Left ventricle myocardium inferior (tissue), 1 donor: ENCODE measurements at places on chromosomes 5 and 9.

GRCh38 chr9:87099407-87099806 is 152.1 kb upstream of the GAS1 start:
- DNase-seq: no peak

GRCh38 chr5:135976216-135976615 is 21.4 kb upstream of the LECT2 start:
- no peak for DNase-seq

DNA sequence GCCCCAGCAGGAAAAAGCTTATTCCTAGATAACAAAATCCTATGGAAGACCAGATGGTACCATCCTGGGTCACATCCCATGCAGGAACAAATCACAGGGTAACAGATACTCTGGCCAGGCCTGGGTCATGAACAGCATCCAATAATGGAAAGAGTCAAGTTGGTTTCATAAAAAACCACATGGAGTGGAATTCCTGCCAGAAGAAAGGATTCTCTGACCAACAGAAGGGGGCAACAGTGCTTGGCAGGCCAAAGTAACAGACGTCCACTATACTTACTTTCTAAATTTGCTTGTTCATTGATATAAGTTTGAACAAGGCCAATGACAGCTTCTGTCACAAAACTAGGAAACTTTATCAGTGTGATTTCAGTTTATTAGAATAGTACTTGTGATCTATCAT is 273.5 kb downstream of the ARRDC3 start:
- no peak for DNase-seq

GRCh38 chr9:36136272-36136893 is at the start of gene GLIPR2:
TSS of gene GLIPR2 (plus strand) at chr9:36136733. CDS start at chr9:36136779, 46 bp downstream.
- peak; percentile 83 for DNase-seq

- DNase-seq: no peak
Observed at GRCh38 chr5:3836528-3836927, 240.9 kb downstream of the IRX1 start.

DNA sequence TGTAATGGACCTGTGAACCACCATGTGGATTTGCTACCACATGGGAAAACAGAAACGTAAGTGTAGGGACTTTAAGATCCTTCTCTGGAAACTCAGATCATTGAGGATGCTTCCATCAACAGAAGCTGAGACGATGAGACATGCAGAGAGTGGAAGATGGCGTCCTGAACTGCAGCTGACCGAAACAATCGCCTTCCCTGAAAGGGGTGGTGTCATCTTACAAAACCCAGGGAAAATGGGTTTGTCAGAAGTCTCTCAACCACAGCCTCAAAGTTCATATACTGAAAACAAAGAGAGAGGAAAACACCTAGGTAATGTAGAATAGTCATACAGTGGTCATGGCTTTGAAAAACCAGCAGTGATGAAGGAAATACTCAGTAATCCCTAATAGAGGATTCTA is 6.6 kb upstream of the PTPN3 start:
- DNase-seq: no peak

GRCh38 chr5:142312399-142312798 is 12.4 kb downstream of the SPRY4 start:
- DNase-seq: no peak

- DNase-seq: no peak
Observed at GRCh38 chr9:101445353-101446029, 9.9 kb upstream of the ALDOB start.

DNA sequence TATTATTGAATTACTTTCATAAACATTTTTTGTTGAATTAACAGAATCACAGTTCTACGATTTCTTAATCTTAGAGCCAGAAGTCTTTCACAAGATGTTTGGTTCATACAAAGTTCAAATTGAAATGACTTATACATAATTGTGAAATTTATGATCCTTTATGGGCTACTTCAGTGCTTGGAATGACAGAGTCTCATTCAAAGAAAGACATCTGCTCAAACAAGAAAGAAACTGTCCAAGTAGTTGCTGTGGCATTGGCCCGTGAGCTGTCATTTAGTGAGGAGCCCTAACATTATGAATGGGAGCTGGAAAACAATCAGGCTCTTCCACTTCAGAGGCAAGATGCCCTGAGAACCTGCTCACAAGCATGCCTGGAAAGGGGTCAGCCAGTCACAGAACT is 63.4 kb downstream of the AUH start:
- no peak for DNase-seq

- DNase-seq: no peak
Observed at GRCh38 chr9:71910650-71911060, 338 bp downstream of the ABHD17B start.

DNA sequence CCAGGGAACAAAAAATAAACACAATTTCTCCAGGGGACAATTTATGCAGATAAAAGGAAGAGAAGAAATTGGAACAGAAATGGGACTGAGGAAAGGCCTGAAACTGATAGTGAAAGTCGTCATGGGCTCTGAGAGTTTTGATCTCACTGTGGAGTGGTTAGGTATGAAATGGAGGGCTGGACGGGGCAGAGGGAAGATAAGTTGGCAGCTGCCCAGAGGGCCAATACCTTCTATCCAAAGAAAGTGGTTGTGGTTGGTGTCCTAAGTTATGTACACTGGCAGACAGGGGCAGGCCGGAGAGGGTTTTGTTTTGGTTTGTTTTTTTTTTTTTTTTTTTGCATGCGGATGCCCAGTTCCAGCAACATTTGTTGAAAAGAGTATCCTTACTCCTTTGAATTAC is 46.1 kb downstream of the ZNF618 start:
- DNase-seq: no peak

DNA sequence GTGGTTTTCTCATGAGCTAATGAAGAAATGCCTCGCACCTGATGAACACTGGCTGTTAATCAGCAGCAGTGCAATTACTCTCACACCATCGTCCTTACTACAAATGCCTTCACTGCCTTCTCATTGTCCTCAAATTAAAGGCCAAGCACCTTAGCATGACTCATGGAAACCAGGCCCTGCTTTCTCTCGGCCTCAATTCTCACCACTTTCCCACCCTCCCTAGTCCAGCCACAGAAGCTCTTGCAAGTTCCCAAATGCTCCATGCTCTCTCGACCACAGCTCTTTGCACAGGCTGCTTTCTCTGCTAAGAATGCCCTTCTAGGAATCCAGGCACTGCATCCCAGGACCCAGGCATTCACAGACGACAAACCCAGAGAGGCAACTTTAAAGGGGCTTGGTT is 94.6 kb upstream of the KLF4 start:
- no peak for DNase-seq

DNA sequence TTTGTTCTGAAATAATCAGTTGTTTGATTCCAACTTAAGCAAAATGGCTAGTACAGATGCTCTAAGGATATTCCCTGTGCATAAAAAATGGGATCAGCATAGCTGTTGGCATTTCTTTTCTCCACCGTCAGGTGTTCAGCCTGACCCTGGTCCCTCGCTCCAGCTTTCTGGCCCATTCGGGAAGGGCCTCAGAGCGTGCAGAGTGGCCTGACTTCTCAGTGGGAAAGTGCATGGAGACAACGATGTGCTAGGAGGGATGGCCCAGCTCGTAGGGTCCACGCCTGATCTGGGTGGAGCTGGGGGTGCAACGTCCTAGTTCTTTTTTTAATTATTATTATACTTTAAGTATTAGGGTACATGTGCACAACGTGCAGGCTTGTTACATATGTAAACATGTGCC is 319.1 kb upstream of the IRX4 start:
- no peak for DNase-seq

- no peak for DNase-seq
Observed at GRCh38 chr5:96663608-96664007, 1.4 kb downstream of the CAST start.

DNA sequence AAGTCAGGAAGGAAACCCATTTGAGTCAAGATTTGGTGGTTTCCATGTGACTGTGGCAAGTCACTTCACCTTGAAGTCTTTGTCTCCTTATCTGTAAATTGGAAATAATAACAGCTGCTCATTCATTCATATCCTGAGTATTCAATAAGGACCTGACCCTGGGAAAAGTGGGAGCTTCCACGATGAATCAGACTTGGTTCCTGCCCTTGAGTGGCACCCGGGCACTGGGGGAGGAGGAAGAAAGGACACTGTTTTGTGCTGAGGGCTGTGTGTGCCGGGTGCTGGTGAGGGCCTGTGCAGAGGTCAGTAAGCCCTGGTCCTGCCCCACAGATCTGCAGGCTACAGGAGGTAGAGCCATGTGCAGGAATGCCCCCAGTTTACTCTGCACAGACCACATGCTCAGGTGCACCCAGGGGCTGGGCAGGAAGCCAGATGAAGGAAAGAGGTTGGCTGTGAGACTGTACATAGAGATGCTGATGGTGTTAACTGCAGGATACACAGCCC is 6.8 kb downstream of the NDST1 start:
- no peak for DNase-seq

- DNase-seq: peak; percentile 75
Observed at GRCh38 chr5:43039471-43040286, 440 bp downstream of the ANXA2R start.

DNA sequence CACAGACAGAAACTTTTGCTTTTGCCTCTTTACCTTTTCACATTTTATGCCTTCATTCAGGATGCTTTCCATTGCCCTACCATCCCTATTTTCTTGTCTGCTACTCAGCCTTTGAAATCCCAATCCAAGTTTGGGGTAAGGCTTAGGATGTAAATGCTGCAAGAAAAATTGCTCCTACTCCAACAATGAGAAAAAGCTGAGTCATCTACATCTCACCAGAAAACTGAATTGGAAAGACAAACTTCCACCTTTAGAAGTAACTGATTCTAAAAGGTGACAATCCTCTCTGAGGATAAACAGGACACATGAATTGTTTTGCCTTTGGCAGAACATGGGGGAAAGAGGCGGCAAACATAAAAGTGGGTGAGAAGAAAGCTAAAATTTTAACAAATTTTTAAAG is 295.6 kb downstream of the NR2F1-AS1 start:
- DNase-seq: no peak

GRCh38 chr9:22103685-22104575 is 94.8 kb upstream of the CDKN2B start:
- DNase-seq: no peak

GRCh38 chr5:84546686-84547085 is 162.0 kb upstream of the EDIL3 start:
- no peak for DNase-seq

GRCh38 chr5:5798041-5798440 is 375.6 kb downstream of the ICE1 start:
- no peak for DNase-seq

DNA sequence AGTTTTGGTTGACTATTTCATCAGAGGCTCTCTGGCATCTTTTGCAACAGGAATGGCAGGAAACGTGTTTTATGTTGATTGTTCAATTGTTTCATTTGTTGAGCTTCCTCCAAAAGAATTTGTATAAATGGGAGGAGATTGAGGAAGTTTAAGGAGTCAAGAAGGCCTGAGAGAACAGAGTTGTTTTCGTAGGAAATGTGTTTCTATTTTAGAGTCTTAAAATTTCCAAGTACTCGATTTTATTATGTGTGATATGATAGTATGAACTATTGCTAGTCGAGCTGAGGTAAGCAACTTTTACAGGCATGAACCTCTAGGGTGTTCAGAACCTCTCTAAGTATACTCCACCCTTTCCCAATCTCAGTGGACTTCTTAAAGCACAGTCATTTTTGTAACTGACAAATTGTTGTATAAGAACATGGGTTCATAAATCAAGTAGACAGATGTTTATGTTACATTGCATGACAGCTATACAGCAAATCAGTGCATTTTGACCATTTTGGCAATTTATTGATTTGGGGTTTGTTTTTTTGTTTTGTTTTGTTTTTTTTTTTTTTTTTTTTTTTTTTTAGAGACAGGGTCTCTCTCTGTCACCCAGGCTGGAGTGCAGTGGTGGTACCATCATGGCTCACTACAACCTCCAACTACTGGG is 47.4 kb downstream of the POLK start:
- DNase-seq: no peak
